Muscle of leg (tissue), 16 donors: ENCODE measurements at places on chromosomes 4 and X. TPM values are rescaled to one million over a fixed set of nuclear protein-coding genes. Genes with fewer than 3 reads are reported as not detected.

TLR6 gene
- total RNA-seq, result 2.0 TPM

DDIT4L gene
- total RNA-seq, result 30.0 TPM

PPEF1 gene
- 1.3 TPM for total RNA-seq

RNF175 gene
- 1.2 TPM for total RNA-seq

UGT2B10 gene
- total RNA-seq, result not detected

ZNF185 gene
- total RNA-seq, result 18.3 TPM

IL3RA gene
- total RNA-seq, result 7.8 TPM

LUZP4 gene
- total RNA-seq, result not detected

CFAP47 gene
- under 0.01 TPM for total RNA-seq

CENPVL1 gene
- total RNA-seq, result not detected

TBX22 gene
- not detected for total RNA-seq

AMER1 gene
- 6.2 TPM for total RNA-seq

AFF2 gene
- 6.1 TPM for total RNA-seq

PCDH10 gene
- 0.31 TPM for total RNA-seq

CXCL1 gene
- total RNA-seq, result 0.13 TPM

SHROOM4 gene
- 6.8 TPM for total RNA-seq

ODAPH gene
- total RNA-seq, result not detected

CPE gene
- 137 TPM for total RNA-seq

AKAP14 gene
- total RNA-seq, result not detected

GLOD5 gene
- total RNA-seq, result not detected

TMSB15B gene
- total RNA-seq, result 11.3 TPM

GABRB1 gene
- not detected for total RNA-seq

CAMK2D gene
- 134 TPM for total RNA-seq

C4orf50 gene
- under 0.01 TPM for total RNA-seq

USP9X gene
- total RNA-seq, result 60.8 TPM

AKAP4 gene
- total RNA-seq, result 0.66 TPM

DMP1 gene
- total RNA-seq, result 0.04 TPM

SMR3B gene
- total RNA-seq, result not detected

GLRA2 gene
- 0.09 TPM for total RNA-seq

CPZ gene
- total RNA-seq, result 18.4 TPM

GAB3 gene
- 6.5 TPM for total RNA-seq

RHOH gene
- 0.18 TPM for total RNA-seq

ENPEP gene
- total RNA-seq, result 15.3 TPM
